ENCODE measurements at places on chromosomes 3 and 15.

- DNase-seq: no peak
These were observed 608.4 kb upstream of the CFAP20DC start for GRCh38 chr3:59658274-59658673.

- peak; percentile 66 for DNase-seq
These were observed 183.9 kb downstream of the TPRG1 start for GRCh38 chr3:189355481-189356201.

DNA sequence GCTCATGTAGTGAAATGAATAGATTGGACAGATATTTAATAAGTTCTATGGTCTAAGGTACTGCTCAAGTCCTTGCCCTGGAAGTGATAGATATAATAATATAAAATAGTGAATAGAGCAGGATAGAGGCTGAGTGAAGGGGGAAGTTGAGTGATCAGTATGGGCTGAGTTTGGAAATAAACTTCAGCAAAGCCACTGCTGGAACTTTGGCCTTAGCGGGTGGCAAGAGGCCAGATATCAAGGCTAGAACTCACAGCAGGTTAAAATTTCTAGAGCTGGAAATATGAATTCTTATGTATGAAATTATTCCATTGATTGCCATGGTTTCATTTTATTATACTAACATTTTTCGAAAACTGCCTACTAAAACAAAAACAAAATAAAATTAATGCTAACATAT, 267.6 kb upstream of the DPH6 start:
- no peak for DNase-seq

- DNase-seq: no peak
These were observed 157.2 kb upstream of the TMEM108 start for GRCh38 chr3:132880986-132881385.

GRCh38 chr15:41423979-41424659, 7.2 kb downstream of the RTF1 start:
- DNase-seq: peak; percentile 8

DNA sequence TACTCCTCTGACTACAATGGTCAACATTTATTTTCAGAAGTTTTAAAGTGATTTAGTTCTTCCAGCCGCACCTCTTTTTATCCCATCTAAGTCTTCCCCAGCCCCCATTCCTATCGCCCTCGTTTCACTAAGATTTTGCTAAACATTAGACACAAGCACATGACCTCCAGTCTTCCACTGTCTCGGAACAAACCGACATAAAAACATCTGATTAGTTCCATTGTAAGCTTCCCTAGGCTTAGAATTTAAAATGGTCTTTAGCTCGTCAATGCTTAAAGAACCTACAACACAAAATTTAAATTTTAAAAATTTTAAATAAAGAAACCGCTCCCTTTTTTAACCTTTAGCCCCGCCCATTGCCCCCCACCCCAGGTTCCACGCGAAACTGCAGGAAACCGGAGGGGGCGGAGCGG, 284 bp upstream of the TSC22D2 start:
- DNase-seq: no peak

DNA sequence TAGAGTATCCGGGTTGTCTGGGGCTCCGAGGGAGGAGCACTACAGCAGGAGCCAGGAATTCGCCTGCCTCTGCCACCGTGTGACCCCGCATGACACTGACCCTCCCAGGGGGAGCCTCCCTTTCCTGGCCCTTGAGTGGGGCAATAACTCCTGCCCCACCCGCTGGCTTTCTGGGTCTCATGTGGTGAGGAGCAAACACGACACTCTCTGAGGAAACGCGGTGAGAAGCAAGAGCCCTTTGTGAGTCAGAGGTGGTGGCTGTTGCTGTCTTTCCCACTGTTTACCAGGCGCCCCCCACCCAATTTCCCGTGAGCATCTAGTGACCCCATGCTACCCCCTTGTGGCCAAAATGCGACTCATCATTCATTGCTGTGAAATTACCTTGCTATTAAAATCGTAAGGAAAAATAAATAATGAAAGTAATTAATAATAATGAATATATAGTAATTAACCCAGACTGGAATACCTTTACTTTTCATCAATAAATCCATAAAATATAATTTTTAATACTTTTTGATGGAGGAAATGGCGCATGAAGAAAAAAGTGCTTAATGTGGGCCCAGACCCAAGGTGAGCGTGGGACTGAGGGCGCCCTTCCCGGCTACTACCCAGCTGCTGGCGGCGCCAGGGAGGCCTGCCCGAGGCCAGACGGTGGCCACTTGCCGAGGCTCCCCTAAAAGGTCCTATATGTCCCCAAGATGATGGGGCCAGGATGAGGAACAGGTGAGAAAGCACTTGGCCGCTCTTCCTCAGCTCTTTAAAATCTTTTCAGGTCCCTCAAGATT, 29.3 kb downstream of the CCNL1 start:
- peak; percentile 85 for DNase-seq

DNA sequence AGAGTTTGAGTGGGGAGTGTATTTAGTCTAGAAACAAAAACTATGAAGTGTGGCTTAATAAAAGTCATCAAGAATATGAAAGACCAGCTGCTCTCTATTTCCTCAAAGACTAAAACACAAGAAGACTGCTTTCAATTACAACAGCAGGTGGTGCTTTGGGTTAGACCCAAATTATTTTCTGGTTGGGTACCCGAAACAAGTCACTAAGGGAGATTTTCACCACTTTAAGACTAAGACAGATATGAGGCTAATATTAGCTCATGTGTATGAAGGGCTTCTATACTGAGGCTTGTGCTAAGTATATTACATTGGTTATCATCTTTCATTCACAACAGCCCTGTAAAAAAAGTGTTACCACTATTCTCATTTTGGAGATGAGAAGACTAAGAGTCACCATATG, 43.1 kb downstream of the COL8A1 start:
- no peak for DNase-seq

DNA sequence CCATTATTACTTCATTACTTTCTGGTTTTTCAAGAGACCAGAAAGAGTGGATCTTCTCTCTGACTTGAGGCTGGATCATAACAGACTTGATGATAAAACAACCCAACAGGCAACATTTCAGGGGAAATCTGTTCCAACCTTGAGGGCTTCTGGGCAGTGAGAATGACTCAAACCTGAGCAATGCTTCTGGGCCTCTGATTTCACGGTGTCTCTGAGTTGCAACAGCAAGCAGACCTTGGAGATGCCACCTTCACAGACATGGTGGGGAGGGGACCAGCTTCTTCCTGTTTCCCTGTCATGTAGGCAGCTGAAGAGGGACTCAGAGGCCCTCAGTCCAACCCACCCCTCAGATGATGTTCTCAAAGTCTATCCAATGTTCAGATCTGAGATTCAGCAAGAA, 104.0 kb downstream of the ABHD5 start:
- DNase-seq: no peak

DNA sequence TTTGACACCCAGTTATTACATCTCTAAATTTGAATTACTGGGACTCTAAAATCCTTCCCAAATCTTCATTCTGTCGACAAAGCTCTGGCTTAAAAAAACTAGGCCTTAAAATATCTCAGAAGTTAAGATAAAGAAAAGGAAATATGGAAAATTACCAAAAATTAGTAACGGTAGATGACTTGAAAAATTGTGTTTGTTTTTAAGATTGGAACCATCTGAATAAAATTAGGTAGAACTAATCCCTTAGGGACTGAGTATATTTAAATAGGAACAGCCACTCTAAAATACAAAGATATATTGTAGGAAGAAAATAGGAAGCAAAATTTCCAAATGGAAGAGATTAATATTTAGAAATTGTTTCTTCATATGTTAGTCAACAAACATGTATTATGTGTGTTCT, 45.1 kb upstream of the CHMP2B start:
- DNase-seq: no peak

DNA sequence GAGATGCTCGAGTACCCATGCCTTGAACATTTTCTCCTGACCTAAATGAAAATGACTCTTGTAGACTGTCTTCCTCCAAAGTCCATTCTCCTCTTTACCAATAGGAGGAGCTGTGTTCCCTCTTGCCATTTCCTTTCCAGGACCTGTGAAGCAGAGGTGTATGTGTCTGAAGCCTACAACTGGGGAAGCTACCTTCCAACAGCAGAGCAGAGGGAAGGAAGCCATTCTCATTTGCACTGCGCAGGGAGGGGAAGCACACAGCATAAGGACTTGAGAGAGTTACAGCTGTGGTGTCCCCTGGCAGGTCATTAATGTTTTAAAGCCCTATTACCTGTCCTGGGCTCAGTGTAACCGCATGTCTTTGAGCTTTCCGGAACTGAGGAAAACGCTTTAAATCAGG, 38.7 kb downstream of the HSPBAP1 start:
- peak; percentile 70 for DNase-seq

DNA sequence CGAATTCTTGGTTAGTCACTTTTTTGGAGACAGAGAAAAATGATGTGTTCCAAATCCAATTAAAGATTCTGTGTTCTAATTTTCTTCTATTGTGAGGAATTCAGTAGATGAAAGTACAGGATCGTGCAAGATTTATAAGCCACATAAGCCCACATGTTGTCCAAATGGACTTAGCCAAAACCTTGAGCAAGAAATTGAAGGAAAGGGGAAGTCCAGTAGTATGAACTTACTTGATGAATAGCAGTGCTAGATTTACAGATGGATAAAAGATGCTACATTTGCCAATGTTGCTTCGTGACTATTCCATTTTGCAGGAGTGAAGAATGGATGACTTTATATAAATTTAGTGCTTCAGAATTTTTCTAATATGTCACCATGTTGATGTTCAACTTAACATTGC, 120.0 kb upstream of the ATP11B start:
- no peak for DNase-seq

DNA sequence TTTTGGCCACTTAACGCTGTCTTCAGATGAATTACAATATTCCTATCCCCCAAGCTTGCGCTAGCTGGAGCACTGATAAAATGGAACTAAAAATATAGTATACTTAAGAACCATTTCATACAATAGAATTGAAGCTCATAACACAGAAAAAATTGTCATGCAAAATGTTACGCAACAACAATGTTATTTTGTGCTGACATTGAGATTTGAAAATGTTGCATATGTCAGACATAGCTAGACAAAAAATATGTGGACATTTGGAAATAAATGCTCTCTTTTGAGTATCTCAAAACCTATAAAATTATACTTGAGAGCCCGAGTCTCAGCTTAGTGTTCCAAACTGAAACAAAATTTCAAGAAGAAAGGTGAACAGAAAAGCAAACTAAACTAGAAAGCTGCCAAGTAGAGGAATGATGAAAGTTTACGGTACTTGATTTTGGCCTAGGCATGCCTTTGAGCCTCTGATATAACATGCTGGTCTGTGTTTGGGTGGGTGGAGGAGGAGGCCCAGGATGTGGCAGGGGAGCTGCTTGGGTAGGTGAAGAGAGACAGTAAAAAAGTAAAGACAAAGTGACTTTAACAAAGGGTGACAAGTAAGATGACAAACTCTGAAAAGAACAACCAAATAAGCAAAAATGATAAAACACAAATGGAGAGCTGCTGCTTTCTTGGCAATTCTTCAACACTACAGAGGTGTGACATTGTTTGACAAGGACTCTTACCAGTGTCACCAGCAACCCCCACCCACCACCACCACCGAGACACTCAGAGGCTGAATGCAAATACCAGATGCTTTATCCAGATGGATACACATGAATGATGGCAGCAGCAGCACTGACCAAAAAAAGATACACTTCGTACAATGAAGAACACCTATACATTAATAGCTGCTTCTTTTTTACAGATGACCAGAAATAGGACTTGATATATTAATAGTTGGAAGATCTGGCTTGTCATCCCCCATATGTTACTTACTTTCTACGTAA, 129.3 kb upstream of the FEZF2 start:
- no peak for DNase-seq

DNA sequence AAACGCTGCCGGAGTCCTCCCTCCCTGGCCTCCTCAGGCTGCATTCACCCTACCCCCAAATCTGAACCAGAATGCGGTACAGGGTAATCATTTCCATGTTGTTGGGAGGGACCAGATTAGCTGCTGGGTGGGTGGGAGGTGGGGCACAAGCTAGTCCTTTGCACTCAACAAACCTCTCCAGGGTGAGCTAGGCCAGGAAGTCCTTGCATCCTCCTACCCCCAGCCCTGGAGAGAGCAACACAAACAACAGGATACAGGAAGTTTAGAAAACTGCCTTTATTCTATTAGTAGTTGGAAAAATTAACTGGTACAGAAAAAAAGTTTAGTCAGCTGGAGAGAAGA, 702 bp upstream of the GPX1 start:
- DNase-seq: no peak

DNA sequence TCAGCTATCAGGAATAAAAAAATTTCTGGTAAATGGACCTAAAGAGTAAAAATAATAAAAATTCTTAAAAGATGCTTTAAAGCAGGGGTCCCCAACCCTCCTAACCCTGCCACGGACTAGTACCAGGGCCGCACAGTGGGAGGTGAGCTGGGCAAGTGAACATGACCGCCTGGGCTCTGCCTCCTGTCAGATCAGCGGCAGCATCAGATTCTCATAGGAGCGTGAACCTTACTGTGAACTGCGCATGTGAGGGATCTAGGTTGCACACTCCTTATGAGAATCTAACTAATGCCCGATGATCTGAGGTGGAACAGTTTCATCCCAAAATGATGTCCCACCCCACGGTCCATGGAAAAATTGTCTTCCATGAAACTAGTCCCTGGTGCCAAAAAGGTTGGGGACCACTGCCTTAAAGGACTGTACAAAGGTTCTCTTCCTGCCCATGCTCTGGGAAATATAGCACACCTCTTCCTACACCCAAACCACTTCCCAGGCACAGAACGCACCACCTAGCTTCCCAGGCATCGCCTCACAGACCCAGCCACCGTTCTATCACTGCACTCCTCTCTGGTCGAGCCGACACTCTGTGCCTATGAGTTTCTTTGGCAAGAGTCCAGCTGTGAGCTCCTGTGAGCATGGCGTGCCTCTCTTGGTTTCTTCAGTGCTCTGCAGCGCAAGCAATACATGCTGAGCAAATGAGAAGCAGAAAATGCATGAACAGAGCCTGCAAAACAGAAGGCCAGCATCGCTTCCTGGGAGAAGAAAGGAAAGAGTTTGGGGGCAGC, 104.9 kb downstream of the OCA2 start:
- DNase-seq: no peak

DNA sequence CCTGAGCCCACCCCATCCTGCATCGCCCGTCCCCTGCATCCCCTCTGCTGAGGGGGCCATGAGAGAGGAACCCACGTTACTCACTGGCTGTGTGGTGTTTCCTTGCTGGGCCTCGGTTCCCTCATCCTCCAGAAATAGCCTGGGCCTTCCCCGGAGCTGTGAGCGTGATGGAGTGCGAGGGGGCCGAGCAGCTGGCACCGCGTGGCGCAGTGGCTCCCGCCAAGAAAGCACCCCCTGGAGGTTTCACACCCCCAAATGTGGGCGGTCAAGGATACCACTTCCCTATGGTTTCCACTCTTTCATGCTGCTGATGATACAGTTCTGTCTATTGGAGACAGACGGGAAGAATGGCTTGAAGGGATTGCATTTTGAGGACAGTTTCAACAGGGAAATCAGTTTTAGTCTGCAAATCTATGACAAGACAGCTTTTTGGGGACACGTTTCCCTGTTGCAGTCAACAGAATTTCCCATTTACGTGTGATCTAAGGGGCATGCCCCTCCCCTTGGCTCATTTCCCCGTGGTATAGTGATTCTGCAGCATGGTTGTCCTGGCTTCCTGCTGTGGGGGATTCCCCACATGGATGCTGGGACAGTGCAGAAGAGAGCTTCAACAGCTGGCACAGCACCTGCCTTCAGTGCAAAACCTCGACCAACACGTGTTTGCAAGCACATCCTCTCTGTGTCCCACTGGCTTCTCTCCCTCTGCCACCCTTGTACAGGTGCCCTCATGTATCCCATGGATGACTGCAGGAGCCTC, 377.5 kb downstream of the LRTM1 start:
- no peak for DNase-seq

- DNase-seq: peak; percentile 52
These were observed 9.8 kb downstream of the ISG20 start for GRCh38 chr15:88648357-88649214.

Data from CD4-positive, alpha-beta T cell treated with Interleukin-17A for 1 hour (primary cell).